GM23248 (cell line): ENCODE measurements at places on chromosomes 11 and 22. TPM values are rescaled to one million over a fixed set of nuclear protein-coding genes. Genes with fewer than 3 reads are reported as not detected.

GRCh38 chr11:56910785-56911184 is 77.9 kb upstream of the OR5AK2 start:
- no peaks in the 10 kb centered on the region for H3K4me1 ChIP-seq
- no peaks in the 10 kb centered on the region; the same call in 1 of the 2 replicates for H3K27me3 ChIP-seq
- DNase-seq, result peak; percentile 14
- H3K4me3 ChIP-seq, result no peak overlapping the region
- H3K27ac ChIP-seq, result no peak overlapping the region
- H3K36me3 ChIP-seq, result no peaks in the 10 kb centered on the region

GRCh38 chr11:77779935-77780334 is 40.6 kb downstream of the RSF1 start:
- H3K4me3 ChIP-seq, result no peak overlapping the region
- no peaks in the 10 kb centered on the region for H3K27me3 ChIP-seq
- H3K36me3 ChIP-seq, result no peaks in the 10 kb centered on the region
- H3K4me1 ChIP-seq, result no peaks in the 10 kb centered on the region

DNA sequence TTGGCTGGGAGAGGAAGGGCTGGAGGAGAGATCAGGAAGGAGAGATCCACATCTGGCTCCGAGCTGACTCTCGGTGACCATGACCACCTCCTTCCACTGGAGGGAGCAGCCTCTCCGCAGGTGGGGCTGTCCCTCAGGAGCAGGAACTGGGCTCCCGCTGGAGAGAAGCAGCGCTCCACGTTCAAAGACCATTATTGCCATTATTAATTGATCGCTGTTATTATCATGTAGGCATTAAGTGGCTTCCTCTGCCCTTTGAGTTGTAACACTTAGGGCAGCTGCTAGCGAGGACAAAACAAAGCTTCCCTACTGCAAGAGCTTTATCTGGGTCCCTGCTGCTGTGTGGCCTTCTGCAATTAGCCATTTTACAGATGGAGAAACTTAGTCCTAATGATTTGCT is 251.9 kb downstream of the ST3GAL4 start:
- H3K27ac ChIP-seq, result no peak overlapping the region
- H3K4me1 ChIP-seq, result 0 out of 2 replicates have a peak, but pooled peaks cover 4% of the 10 kb centered on the region
- no peaks in the 10 kb centered on the region for H3K36me3 ChIP-seq
- H3K4me3 ChIP-seq, result no peak overlapping the region
- H3K27me3 ChIP-seq, result no peaks in the 10 kb centered on the region
- DNase-seq, result peak; percentile 89

- no peaks in the 10 kb centered on the region for H3K36me3 ChIP-seq
- peaks cover 6% of the 10 kb centered on the region; the same call in 1 of the 2 replicates for H3K4me1 ChIP-seq
- no peak overlapping the region for H3K27ac ChIP-seq
- DNase-seq, result no peak
- H3K27me3 ChIP-seq, result no peaks in the 10 kb centered on the region
Measured at GRCh38 chr11:68495220-68495729, 34.7 kb downstream of the PPP6R3 start.

The CASP5 gene
- total RNA-seq, result not detected in 2 replicates
